ENCODE measurements at places on chromosomes 6 and 20.

- no peak for DNase-seq
These were observed 19.7 kb downstream of the SPDEF start for GRCh38 chr6:34536251-34536958.

- DNase-seq, result no peak
These were observed 4.6 kb downstream of the PTGIS start for GRCh38 chr20:49563015-49563980.

- DNase-seq, result no peak
These were observed 252.9 kb upstream of the RUNX2 start for GRCh38 chr6:45075246-45075645.

DNA sequence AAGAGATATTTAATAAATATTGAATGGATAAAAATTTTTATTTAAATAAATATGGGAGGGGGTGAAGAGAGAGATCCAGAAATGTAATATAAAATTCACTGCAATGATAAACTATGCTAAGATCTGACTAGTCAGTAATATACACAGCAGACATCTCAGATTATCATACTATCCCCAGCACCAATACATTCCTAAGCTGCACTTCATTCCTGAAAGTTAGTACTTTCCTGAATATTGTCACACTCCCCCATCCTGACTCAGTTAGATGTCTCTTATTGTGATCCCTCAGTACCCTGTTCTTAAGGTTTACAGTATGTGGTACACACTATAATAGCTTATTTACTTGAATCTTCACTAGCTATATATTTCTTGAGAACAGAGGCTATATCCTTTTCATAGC lies 88.3 kb upstream of the KCNQ5 start:
- DNase-seq, result no peak

GRCh38 chr6:3819161-3820110 lies 29.7 kb upstream of the FAM50B start:
- DNase-seq, result no peak

GRCh38 chr6:136491754-136492153 lies 58.5 kb downstream of the MAP7 start:
- DNase-seq, result no peak

DNA sequence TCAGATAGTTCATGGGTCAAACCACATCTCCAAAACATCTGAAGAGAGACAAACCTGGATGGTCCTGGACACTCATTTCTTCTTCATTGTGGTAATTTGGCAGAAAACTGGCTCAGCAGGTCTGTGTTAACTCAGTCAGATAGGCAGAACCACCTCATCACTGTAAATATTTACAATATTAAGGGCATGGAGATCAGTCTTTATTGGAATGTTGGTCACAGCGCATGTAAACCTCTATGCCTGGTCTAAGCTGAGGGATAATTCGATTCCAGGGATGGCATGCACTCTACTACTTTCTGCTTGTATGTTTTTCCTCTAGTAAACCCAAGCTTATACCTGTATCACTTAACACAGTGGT lies 4.0 kb upstream of the TBC1D7 start:
- DNase-seq, result no peak

DNA sequence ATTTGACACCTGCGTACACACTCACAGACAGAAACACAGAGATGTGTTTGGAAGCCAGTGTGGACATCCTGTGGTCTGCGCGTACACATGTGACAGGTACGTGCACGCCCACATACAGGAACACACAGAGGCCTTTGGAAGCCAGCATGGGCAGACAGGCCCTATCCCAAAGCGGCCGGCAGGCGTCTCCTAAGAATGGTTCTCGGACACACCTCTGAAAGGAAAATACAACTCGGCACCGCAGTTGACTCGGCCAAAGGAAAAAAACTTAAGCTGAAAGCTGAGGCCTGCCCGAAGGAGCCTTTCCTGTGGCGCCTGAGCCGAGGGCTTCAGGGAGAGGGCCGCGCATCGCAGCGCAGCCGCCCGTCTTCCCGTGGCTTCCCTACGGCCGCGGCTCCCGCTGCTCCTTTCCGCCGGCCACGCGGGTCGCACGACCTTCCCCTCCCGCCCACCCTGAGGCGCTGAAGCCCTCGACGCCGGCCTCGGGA lies 1.4 kb upstream of the CEP43 start:
- DNase-seq, result peak; percentile 31

DNA sequence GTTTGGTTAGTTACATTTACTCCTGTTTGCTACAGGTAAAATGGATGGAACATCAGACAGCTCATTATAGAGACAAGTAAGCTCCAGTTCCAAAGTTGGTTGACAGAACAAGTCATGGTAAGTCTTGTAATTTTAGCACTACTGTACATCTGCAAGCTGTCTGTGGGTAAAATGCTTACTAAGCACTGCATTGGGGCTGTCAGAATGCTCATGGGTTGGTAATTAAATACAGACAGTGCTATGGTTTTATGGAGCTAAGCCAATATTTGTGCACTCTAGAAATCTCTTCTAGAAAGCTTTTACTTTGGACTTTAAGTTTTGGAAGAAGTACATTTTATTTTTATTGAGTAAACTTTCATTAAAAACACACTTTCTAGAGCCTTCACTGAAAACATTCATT lies 419.2 kb upstream of the MMS22L start:
- no peak for DNase-seq

DNA sequence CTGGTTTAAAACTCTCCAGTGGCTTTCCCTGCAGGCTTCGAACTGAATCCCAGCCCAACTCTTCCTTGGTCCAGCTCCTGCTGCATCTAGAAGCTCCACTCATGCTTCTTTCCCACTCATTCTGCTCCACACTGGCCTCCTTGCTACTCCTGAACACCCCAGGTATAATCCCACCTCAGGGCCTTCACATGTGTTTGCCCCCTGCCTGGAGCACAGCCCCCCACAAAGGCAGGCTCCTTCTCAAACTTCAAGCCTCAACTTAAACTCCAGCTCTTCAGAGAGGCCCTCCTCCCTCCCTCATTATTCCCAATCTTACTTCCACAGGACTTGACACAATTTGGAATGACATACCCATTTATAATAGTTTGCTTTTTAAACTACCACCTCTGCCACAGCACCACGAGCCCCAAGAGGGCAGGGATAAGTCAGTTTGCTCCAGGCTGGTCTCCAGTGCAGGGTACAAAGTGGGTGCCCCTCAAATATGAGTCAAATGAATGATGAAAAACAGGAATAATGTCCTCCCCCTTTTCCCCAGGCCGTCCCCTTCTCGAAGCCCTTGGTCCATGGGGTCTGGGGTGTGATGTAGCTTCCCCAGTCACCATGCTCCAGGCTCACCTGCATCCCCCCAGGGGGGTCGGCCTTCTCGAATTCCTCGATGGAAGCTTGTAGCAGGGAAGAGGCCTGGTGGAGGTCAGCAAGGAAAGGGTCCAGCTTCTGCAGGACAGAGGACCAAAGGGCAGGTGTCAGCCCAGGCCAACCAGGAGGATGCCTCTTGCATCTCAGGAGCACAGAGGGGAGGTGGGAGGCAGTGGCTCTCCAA lies 37.4 kb downstream of the KIAA1755 start:
- DNase-seq, result no peak

DNA sequence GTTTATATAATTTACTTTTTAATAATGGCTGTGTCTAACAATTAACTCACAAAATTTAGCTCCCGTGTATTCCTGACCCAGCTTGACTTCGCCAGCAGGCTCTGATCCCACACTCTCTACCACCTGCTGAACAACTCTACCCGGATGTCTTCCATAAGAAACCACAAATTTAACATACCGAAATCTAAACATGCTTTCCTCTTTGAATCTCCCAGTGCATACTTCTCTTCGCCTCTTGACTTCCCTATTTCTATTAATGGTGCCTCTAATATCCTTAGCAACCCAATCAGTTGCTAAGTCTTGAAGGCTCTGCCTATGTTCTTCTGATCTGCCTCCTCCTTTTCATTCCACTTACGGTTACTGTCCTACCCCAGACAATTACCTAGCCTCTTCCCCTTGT lies 4.6 kb upstream of the MYB start:
- DNase-seq, result no peak

DNA sequence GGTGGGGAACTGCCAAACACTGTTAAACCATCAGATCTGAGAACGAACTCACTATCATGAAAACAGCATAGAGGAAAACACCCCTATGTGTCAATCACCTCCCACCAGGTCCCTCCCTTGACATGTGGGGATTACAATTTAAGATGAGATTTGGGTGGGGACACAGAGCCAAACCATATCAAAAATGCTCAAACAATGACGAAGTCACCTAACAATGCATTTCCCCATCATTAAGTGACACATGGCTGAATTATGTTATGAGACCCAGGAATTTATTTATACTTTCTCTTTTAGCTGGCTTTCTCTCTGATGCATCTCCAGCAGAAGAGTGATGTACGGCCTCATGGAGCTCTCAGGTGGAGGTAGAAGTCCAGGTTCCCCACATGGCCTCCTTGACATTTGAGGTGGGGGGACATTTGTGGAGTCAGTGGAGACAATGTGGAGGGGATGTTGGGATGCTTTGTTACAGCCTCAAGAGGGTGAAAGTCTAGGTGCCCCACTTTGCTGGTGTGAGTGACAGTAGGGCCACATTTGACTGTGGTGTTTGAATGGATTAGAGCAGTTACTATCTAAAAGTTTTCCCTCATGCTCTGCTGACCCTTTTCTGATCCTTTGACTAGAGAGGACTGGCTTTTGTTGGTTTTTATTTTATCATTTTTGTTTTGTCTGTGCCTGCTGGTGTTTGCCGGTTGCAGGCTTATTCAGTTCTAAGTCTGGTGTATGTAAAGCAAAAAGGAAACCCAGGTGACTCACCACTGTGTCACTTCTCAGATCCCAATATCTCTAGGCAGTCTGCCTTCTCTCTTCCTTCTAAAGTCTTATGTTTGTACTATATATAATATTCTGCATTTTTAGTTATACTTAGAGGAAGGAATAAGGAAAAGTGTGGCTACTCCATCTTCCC lies 18.5 kb upstream of the DCBLD1 start:
- DNase-seq, result no peak

- no peak for DNase-seq
These were observed 13.0 kb downstream of the GNAS-AS1 start for GRCh38 chr20:58837717-58838116.

DNA sequence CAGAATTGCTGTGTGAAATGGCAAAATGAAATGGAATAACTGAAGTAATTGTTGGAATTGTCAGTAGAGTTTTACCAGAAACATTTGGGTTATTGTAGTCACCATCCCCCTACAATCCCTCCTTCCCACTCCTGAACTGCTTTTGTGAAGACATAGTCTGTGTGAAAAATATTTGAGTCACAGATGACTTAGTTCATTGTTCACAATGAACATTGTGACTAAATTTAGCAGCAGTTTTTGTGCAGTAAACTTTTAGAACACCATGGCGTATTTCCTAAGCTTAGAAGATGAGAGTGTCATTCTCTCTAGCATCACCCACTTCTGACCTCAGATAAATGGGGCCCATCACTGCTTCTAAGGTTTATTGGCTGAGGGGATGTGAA lies 11.0 kb downstream of the OTOR start:
- DNase-seq, result no peak

- peak; percentile 95 for DNase-seq
These were observed at the start of gene TMEM170B for GRCh38 chr6:11537229-11538051. Gene TMEM170B, plus strand, starts transcription at chr6:11537749. Its CDS starts 529 bp downstream, at chr6:11538278.

GRCh38 chr6:56865081-56865875 lies 89.6 kb upstream of the BEND6 start:
- DNase-seq, result no peak

- no peak for DNase-seq
These were observed 375.4 kb downstream of the CDKAL1 start for GRCh38 chr6:20909621-20910020.

DNA sequence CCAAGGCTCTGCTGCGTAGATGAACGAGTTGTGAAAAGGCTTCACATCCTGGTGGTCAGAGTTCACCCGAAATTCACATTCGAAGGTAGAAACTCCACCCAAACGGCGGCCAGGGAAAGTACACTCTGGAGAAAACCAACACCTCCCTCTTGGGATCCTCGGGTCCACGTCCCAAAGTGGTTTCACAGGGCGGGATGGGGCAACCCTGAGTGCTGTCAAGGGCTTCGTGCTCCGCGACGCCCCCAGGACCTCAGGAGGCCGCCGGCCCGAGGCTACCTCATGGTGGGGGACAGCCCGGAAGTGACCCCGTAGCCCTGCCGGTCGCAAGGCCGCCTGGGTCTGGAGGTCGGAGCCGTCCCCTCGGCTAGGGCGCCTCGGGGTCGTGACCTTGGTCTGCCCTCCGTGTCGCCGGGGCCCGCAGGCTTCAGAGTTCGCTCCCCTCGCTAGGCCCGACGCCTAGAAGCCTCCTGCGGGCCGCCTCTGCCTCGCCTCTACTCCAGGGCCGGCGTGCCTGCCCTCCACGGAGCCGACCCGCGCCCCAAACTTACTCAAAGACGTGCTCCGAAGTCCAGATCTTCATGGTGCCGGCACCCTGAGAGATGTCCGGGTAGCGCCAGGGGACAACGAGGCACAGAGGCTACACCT lies at the start of gene PRELID3B:
TSS of gene PRELID3B (minus strand) at position 636 of the 645 bp plus-strand sequence. CDS start at position 580, 56 bp downstream.
- DNase-seq, result no peak

GRCh38 chr20:61424628-61425420 lies 172.8 kb downstream of the CDH4 start:
- no peak for DNase-seq

- no peak for DNase-seq
These were observed 52.6 kb upstream of the SLC22A1 start for GRCh38 chr6:160069050-160069454.

DNA sequence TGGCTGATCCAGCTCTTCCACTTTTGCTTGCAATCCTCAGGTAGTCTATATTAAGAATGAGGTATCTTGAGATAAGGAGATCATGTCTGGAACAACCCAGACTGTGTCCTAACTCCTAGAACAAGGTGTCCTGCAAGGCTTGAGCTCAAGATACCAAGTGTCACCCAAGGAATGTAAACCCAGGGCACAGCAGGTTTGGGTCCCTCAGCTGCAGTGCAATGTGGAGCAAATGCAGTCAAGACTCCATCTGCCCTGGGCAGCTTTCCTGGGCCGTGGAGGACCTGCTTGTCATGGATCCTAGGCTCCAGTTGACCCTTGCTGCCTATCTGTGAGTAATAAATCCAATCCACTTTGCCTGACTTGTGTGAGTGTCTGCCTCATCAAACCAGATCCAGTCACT lies 166.1 kb downstream of the OTOR start:
- no peak for DNase-seq

DNA sequence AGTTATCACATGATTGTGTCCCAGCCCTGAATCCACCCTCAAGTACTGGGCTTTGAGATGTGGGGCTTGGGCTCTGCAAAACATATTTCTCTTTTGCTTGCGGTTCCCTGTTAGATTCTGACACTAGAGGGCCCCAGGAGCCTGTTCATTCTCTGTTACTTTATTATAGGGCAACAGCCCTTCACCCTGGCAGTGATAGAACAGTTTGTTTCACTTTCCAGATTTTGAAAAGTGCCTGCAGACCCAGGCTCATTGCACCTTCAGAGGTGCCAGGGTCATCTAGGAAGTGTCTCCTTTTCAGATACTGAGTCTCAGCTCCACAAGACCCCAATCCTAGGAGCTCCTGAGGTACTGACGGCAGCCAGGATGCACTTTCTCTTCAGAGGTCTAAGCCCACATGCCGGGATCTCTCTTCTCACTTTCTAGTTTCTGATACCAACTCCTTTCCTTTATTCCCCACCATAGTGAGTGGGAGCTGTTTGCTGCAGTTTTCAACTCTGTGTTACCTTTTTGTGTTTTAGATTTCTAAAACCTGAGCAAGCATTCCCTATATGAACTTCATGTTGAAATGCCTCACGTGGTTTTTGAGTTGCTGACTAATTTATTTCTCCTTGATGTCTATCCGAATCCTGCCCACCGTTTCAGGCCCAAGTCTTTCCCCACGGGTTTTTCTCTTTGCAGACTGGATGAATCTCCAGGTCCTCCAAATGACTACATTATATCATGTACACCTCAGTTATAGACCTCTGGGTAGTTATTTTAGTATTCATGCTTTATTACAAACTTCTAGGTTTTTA lies 10.9 kb downstream of the ABT1 start:
- DNase-seq, result peak; percentile 45
